Kidney capillary endothelial cell (primary cell): ENCODE measurements at places on chromosomes 1 and 21.

DNA sequence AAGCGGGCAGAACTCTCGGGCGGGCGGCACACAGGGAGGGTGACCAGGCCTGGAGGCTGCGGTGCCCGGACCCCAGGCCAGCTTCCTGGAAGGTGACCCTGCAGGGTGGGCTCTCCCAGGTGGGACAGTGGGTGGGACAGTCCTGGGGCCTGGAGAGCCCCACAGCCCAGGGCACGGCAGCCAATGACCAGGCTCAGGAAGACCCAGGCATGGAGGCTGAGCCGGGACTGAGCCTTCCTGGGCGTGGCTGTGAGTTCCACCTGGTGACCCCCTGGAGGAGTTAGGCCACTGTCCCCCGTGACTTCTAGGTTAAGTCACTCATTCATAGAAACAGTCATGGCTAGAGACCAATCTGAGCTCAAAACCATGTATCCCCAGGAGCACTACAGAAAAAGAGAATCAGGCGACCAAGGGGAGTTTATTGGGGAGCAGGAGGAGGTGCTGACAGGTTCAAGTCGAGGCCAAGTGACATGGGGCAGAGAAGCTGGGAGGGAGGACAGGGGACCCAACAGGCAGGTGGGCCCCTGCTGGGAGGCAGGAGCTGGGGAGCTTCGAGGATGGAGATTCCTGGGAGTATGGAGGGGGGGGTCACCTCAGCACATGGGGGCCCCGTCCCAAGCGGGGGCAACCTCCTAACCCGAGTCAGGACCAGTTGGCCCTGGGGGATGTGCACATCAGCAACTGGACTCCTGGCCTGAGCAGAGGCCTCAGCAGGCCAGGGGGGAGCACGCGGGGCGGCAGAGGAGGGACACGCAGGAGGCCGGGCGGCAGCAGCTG, 1.2 kb downstream of the KRTAP10-5 start:
- DNase-seq, result no peak

- DNase-seq, result peak; percentile 34
Measured at GRCh38 chr1:207155028-207155427, 51.0 kb downstream of the C4BPA start.

- DNase-seq, result no peak
Measured at GRCh38 chr1:211324992-211325775, 1.4 kb upstream of the TRAF5 start.

GRCh38 chr1:202038688-202039346, 28.4 kb downstream of the ELF3 start:
- no peak for DNase-seq

DNA sequence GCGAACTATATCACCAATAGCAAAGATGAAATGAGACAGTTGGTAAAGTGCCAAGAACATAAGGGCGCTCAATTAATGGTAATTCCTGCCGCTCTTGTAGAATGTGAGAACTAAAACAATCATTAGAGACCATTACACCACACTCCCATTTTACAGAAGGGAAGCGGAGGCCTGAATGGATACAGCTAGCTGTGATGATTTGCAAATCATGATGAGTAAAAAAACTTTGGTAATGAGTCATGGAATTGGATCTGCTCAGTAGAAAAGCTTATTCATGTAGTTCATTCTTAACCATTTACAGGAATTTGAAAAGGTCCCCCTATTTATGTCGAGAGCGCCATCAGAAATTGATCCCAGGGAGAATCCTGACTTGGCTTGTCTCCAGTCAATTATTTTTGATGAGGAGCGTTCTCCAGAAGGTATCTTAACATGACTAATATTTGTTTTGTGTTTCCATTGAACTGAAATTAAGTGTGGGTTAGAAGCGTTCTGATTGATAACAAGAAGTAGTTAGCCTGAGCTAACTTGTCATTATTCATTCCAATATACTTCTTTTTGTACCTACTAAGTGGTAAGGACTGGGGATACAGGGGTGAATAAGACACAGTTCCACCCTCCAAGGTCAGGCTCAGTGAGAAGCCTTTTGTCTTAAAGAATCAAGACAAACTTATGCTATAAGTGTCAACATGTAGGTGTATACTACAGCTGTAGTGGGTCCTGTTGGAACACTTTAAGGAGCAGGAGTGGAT, 812 bp downstream of the TTC4 start:
- peak; percentile 44 for DNase-seq

- no peak for DNase-seq
Measured at GRCh38 chr21:33966324-33966949, 50.8 kb upstream of the ATP5PO start.

GRCh38 chr1:10339815-10340214, 59.0 kb upstream of the PGD start:
- DNase-seq, result peak; percentile 71

DNA sequence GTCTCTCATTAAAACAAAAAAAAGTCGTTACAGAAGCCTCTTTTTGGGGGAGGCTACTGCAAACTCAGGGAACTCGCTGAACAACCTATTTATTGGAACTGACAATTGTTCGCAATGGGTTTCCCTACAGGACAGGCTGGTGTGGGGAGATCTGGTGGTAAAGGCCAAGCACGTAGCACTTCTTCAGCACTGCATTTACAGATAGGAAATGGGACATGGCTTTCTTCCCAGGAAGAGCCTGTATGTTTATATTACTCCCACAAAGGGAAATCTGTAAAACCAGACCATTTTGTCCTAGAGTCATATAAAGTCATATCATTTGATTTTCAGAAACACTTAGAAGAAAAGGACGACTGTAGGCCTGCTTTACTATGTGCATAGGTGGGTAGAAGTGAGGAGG, 38.8 kb upstream of the TBX15 start:
- no peak for DNase-seq

GRCh38 chr1:235503403-235504121, 690 bp downstream of the B3GALNT2 start:
- peak; percentile 49 for DNase-seq

DNA sequence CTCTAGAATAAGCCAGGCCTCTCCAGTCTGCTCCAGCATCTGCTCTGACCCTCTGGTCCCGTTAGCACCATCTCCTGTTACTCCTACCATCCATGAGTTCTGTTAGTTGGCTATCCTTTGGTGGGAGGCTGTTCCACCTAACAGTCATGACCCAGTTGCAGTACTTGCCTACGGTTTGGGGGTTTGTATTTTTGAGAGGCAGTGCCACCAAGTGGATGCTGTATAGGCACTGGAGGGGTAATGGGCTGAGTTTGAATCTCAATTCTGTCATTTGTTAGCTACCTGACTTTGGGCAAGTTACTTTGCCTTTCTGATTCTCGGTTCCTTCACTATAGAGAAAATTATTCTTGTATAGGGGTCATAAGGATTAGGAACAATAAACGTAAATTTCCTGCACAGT, 12.1 kb upstream of the C8B start:
- DNase-seq, result no peak

DNA sequence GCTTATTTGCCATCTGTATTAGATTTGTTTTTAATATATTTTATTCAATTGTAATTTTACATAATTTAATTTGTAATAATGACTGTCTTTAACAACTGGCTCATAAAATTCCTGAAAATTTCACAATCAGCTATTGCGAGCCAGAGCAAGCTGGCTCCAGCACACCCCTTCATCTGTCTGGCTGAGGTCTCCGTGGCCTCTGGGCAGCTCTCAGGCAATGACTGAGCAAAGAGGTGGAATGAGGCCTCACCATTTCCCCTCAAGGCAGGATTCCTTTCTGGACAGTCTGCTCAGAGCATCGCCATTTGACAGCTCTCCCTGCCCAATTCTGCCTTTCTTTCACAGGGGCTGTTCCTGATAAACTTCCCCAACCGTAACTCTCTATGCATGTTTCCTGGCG, 5.8 kb upstream of the KANK4 start:
- no peak for DNase-seq
